ENCODE measurements at places on chromosomes 2 and 18. TPM values are rescaled to one million over a fixed set of nuclear protein-coding genes. Genes with fewer than 3 reads are reported as not detected.

- H3K36me3 ChIP-seq = no peaks in the 10 kb centered on the region
- H3K27me3 ChIP-seq = no peaks in the 10 kb centered on the region
- no peak overlapping the region for H3K4me3 ChIP-seq
- no peak overlapping the region for H3K27ac ChIP-seq
- no peaks in the 10 kb centered on the region for H3K4me1 ChIP-seq
Observed at GRCh38 chr2:95040426-95040825, 14.9 kb downstream of the MAL start.

The KIAA2012 gene
- not detected for total RNA-seq

- H3K27me3 ChIP-seq = no peaks in the 10 kb centered on the region
- H3K4me3 ChIP-seq = no peak overlapping the region
- DNase-seq = peak; percentile 35
Observed at GRCh38 chr2:24466871-24467870, 23.9 kb upstream of the NCOA1 start.

The TRABD2A gene
- total RNA-seq = 2.2 TPM

GRCh38 chr2:59569124-59569523 is 984.3 kb downstream of the BCL11A start:
- H3K36me3 ChIP-seq = no peaks in the 10 kb centered on the region
- no peak overlapping the region for H3K4me3 ChIP-seq
- no peak overlapping the region for H3K27ac ChIP-seq
- peaks cover 9% of the 10 kb centered on the region for H3K4me1 ChIP-seq
- no peak for DNase-seq
- H3K27me3 ChIP-seq = no peaks in the 10 kb centered on the region

- peaks cover 10% of the 10 kb centered on the region for H3K4me1 ChIP-seq
- H3K36me3 ChIP-seq = no peaks in the 10 kb centered on the region
- peak within 1 kb of the TSS; percentile 98 for H3K27ac ChIP-seq
- no peaks in the 10 kb centered on the region for H3K27me3 ChIP-seq
Observed at GRCh38 chr2:201116115-201116958, at the start of gene CFLAR. TSS of gene CFLAR (plus strand) at chr2:201116164. CDS start at chr2:201129866, 13,702 bp downstream.

DNA sequence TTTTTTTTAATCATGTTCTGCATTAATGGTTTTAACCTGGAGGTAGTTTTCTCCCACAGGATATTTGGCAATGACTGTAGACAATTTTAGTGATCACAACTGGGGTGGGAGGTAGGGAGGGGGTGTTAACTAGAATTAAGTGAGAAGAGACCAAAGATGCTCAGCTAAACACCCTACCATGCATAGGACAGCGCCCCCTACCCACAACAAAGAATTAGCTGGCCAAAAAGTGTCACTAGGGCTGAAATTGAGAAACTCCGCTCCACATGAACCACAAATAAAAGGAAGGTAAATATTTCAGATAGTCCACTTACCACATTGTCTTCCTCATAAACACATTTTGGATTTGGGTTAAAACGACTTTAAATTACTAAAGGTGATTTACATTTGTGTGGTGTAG is 942.6 kb downstream of the SUCLG1 start:
- H3K36me3 ChIP-seq = no peaks in the 10 kb centered on the region
- no peaks in the 10 kb centered on the region for H3K27me3 ChIP-seq
- no peaks in the 10 kb centered on the region for H3K4me1 ChIP-seq
- DNase-seq = no peak

DNA sequence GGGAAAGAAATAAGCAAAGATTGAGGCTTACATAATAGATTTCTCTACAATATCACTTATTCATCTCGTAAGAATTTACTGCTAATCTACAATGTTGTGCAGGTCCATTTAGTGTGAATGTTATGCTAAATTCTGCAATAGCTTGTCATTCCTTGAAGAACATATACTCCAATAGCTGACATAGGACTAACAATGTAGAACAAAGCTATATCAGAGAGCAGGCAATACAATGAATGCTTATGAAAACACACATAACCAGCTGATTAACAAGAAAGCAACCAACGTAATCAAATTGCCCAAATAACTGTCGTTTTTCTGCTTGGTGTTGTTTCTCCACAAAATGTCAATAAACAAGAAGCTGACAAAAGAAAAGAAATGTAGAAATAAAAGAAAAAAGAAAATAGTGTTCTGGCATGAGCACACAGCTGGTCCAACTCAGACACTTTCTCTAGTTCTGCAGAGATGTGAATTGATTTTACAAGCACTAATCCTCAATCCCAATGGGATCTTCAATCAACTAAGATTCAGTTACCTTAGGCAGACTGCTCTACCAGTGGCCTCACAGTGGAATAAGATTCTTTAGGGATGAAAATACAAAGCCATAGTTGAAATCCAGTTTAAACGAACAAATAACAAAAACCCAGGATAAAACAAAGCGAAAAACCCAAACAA is 1024.7 kb upstream of the PIK3C3 start:
- H3K4me1 ChIP-seq = no peaks in the 10 kb centered on the region
- no peaks in the 10 kb centered on the region for H3K36me3 ChIP-seq
- H3K4me3 ChIP-seq = no peak overlapping the region
- no peaks in the 10 kb centered on the region for H3K27me3 ChIP-seq

The INHA gene
- total RNA-seq = 3.3 TPM

The ASPRV1 gene
- 0.73 TPM for total RNA-seq

- peaks cover 37% of the 10 kb centered on the region for H3K4me1 ChIP-seq
- DNase-seq = peak; percentile 82
- peak overlapping the region; percentile 98 for H3K27ac ChIP-seq
- H3K36me3 ChIP-seq = no peaks in the 10 kb centered on the region
Observed at GRCh38 chr2:160407393-160408172, 86.0 kb downstream of the RBMS1 start.

- no peak for DNase-seq
- H3K36me3 ChIP-seq = no peaks in the 10 kb centered on the region
- no peaks in the 10 kb centered on the region for H3K4me1 ChIP-seq
- no peak overlapping the region for H3K27ac ChIP-seq
- no peak overlapping the region for H3K4me3 ChIP-seq
Observed at GRCh38 chr18:8667846-8668245, 37.5 kb upstream of the MTCL1 start.

The DPY30 gene
- total RNA-seq = 108 TPM

- peaks cover 38% of the 10 kb centered on the region for H3K4me1 ChIP-seq
- H3K4me3 ChIP-seq = no peak overlapping the region
- no peak for DNase-seq
- no peaks in the 10 kb centered on the region for H3K36me3 ChIP-seq
- H3K27ac ChIP-seq = no peak overlapping the region
Observed at GRCh38 chr2:85797921-85798320, 44.1 kb downstream of the ATOH8 start.

GRCh38 chr2:8438996-8439395 is 242.9 kb upstream of the ID2 start:
- no peaks in the 10 kb centered on the region for H3K4me1 ChIP-seq
- no peaks in the 10 kb centered on the region for H3K27me3 ChIP-seq
- no peak overlapping the region for H3K4me3 ChIP-seq
- no peak for DNase-seq
- H3K36me3 ChIP-seq = no peaks in the 10 kb centered on the region
- no peak overlapping the region for H3K27ac ChIP-seq

GRCh38 chr2:48829036-48829435 is 73.5 kb upstream of the LHCGR start:
- DNase-seq = no peak
- no peak overlapping the region for H3K4me3 ChIP-seq
- H3K4me1 ChIP-seq = no peaks in the 10 kb centered on the region
- no peaks in the 10 kb centered on the region for H3K36me3 ChIP-seq

DNA sequence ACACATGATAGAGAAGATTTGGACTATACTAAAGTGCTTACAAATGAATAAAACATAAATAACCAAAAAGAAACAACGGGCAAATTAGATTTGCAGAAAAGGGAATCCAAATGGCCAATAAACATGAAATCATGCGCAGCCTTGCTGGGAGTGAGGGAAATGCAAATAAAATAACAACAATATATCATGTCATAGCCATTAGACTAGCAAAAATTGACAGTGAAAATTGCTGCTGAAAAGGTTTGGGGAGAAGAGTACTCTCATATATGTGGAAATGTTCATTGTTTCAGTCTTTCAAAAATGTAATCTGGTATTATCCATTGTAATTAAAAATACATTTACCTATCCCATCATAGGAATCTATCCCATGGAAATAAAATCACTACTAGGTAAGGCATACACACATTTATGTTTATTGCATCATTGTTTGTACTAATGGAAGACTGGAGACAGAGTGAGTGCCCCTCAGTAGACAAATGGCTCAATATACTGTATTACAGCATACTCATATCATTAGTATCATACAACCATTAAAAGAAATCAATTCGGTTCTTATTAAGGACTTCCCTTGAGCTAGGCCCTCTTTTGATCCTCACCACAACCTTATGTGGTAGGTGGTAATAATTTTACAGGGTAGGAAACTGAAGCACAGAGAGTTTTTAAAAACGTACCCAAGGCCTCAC is 94.1 kb upstream of the MSTN start:
- H3K4me3 ChIP-seq = no peak overlapping the region
- H3K27ac ChIP-seq = no peak overlapping the region
- H3K27me3 ChIP-seq = no peaks in the 10 kb centered on the region
- H3K36me3 ChIP-seq = no peaks in the 10 kb centered on the region
- no peak for DNase-seq

The PMS1 gene
- 21.2 TPM for total RNA-seq

- no peaks in the 10 kb centered on the region for H3K36me3 ChIP-seq
- no peak within 1 kb of the TSS for H3K27ac ChIP-seq
Observed at GRCh38 chr2:153871231-153872221, at the start of gene GALNT13. TSS of gene GALNT13 (plus strand) at chr2:153871922.

The SERPINB11 gene
- total RNA-seq = not detected

DNA sequence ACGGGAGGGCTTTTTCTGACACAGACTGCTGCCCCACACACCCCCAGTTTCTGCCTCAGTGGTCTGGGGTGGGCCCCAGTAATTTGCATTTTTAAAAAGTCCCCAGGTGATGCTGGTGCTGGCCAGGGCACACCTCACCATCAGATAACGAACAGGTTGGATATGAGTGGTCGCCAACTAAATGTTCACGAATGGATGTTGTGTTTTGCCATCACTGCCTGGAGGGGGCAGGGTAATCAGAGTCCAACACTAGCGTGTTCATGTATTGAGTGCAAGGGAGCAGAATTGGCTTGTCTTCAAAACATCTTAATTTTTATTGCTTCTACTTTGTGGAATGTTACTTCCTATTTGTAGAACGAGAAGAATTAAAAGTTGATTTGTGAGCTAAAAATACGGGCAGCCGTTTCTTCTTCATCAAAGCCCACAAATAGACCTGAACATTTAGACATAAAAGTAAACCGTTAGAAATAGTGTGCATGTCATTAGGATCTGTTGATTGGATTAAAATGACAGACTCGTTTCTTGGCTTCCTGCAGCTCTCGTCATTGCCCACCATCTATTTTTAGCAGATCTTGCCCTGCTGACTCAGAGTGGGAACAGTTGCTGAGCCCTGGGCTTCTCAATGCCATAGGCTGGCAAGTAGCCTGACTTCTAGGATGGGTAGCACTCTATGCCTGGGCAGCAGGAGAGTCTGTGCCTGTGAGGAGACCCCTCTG is 45.2 kb downstream of the NCK2 start:
- H3K27me3 ChIP-seq = no peaks in the 10 kb centered on the region
- H3K27ac ChIP-seq = peak overlapping the region; percentile 31
- no peaks in the 10 kb centered on the region for H3K36me3 ChIP-seq

- H3K4me3 ChIP-seq = no peak overlapping the region
- no peaks in the 10 kb centered on the region for H3K27me3 ChIP-seq
- DNase-seq = no peak
- no peaks in the 10 kb centered on the region for H3K36me3 ChIP-seq
- H3K27ac ChIP-seq = no peak overlapping the region
Observed at GRCh38 chr2:65276609-65277008, 49.0 kb downstream of the ACTR2 start.

- H3K27ac ChIP-seq = no peak overlapping the region
- H3K36me3 ChIP-seq = no peaks in the 10 kb centered on the region
- H3K27me3 ChIP-seq = no peaks in the 10 kb centered on the region
- DNase-seq = no peak
- no peak overlapping the region for H3K4me3 ChIP-seq
- H3K4me1 ChIP-seq = peaks cover 14% of the 10 kb centered on the region
Observed at GRCh38 chr2:68825866-68826265, 45.3 kb downstream of the BMP10 start.

DNA sequence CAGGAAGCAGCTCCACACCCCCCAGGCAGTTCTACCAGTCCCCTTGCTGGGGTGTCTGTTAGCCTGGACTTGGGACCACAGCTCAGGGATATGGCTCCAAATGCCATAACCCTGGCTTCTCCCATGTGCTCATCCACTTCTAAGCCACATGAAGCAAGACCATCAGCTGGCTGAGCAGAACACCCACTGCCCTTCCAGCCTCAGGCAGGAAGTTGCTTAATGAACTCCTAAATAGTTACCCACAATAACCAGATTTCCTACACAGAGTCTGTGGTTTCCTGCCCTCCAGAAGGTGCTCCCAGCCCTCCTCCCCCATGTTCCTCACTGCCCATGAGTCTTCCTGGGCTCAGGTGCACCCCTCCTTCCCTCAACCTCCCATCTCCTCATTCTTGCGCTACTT is 98.3 kb upstream of the EPC2 start:
- DNase-seq = no peak
- no peaks in the 10 kb centered on the region for H3K36me3 ChIP-seq
- H3K4me1 ChIP-seq = no peaks in the 10 kb centered on the region
- H3K27me3 ChIP-seq = no peaks in the 10 kb centered on the region
- H3K4me3 ChIP-seq = no peak overlapping the region

The NFE2L2 gene
- 88.3 TPM for total RNA-seq

- no peaks in the 10 kb centered on the region for H3K27me3 ChIP-seq
- H3K27ac ChIP-seq = no peak overlapping the region
- no peak for DNase-seq
Observed at GRCh38 chr2:200329798-200330197, 23.3 kb downstream of the SPATS2L start.

- H3K4me3 ChIP-seq = no peak within 1 kb of the TSS
- DNase-seq = no peak
- no peaks in the 10 kb centered on the region for H3K4me1 ChIP-seq
- H3K36me3 ChIP-seq = no peaks in the 10 kb centered on the region
- H3K27ac ChIP-seq = no peak within 1 kb of the TSS
Observed at GRCh38 chr2:29074411-29074810, at the start of gene PCARE. TSS of gene PCARE (minus strand) at chr2:29074523. CDS start at chr2:29074261, 262 bp downstream.

DNA sequence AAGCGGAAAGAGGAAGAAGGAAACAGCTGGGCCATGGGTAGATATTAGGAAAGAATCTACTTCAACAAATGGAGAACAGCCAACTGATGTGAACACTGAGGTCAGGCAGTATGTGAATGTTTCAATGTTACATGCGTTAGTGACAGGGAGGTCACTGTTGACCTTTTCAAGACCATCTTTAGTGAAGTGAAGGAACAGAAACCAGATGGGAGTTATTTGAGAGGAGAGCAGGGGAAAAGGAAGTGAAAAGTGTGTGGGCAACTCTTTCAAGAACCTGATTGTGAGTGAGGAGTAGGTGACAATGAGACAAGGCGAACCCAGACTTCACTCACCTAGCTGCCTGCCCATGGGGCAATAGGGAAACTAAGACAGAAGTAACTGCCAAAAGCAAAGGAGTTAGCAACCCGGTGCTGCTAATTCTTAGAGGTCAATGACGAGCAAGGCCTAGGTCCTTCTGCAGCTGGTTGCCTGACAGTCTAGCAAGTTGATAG is 67.0 kb downstream of the SP3 start:
- H3K4me3 ChIP-seq = no peak overlapping the region
- no peaks in the 10 kb centered on the region for H3K27me3 ChIP-seq
- H3K4me1 ChIP-seq = peaks cover 10% of the 10 kb centered on the region
